ENCODE measurements at places on chromosomes 1 and 21.

- no peak for DNase-seq
These were observed 12.2 kb upstream of the GJA5 start for GRCh38 chr1:147772570-147772969.

GRCh38 chr1:7454895-7455784, 316.0 kb upstream of the VAMP3 start:
- DNase-seq: peak; percentile 41

DNA sequence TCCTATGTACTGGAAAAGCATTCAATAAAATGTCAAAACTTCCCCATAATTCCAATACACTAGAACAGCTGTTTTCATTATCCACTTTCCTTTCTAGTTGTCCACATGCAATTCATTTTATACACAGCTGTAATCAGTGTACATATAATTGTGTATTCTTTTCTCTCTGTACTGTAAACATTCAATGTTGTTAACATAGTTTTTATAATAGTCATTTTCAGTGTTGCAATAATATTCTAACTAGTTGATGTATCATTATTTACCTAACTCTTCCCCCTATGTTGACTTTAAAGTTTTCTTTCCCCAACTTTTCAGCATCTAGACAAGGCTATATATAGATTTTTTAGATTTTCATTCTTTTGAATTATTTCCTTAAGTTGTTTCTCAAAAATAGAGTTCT, 44.4 kb downstream of the DIPK1A start:
- DNase-seq: no peak

DNA sequence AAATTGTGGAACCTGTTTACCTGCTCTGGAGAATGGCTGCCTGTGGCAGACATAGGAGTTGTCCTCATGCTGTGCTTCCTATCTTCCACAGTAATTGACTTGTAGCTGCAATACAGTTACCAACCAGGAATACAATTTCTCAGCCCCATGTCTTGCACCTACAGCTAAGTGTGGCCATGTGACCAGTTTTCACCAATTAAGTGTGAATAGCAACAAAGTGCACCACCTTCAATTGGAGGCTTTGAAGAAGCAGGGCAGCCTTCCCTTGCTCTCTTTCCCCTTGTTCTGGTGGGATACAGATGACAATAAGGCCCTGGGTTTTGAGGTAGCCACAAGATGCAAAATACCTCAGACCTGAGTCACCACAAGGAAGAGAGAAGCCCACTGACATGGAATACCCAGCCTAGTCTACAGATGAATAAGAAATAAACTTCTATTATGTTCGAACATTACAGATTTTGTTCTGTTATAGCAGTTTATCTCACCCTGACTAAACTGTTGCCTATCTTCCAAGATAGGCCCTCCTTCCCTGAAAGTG, 70.2 kb upstream of the S1PR1 start:
- no peak for DNase-seq

Data from RWPE1 (cell line).